Upper lobe of left lung (tissue), 6 donors: ENCODE measurements at places on chromosomes 16 and 17.

DNA sequence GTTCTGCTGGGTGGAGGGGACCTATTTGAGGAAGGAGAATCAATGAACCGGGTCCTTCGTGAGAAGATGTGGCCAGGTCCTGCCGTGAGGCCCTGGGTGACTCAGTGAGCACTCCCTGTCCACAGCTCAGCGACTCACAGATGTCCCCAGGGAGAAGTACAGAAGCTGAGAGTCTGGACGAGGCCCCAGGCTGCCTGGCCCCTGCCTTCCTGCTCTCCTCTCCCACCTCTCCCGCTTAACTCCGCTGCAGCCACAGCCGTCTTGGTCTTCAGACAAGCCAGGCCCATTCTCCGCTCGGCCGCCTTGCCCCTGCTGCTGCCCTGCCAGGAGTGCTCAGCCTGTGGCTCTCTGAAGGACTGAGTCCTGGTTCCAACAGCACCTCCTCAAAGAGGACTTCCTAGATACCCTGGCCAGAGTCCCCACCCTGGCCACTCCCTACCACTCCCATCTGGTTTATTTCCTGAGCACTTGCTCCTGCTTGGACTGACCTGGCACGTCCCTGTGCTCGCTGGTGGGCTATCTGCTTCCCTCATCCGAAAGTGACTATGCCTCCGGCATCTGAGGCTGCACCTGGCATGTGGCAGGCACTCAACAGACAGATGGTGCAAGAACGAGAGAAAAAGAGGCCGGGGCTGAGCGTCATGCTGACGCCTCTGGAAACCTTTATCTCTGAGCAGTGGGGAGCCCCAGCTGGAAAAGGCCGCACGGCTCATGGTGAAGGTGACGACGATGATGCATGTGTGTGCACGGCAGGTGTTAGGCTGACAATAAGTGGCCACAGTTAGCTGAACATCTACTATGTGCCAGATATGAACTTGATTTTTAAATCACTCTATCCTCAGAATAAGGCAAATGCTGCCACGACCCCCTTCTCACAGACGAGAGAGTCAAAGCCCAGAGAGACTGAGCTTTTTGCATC lies 9.2 kb upstream of the TNFRSF13B start:
- DNase-seq = no peak

DNA sequence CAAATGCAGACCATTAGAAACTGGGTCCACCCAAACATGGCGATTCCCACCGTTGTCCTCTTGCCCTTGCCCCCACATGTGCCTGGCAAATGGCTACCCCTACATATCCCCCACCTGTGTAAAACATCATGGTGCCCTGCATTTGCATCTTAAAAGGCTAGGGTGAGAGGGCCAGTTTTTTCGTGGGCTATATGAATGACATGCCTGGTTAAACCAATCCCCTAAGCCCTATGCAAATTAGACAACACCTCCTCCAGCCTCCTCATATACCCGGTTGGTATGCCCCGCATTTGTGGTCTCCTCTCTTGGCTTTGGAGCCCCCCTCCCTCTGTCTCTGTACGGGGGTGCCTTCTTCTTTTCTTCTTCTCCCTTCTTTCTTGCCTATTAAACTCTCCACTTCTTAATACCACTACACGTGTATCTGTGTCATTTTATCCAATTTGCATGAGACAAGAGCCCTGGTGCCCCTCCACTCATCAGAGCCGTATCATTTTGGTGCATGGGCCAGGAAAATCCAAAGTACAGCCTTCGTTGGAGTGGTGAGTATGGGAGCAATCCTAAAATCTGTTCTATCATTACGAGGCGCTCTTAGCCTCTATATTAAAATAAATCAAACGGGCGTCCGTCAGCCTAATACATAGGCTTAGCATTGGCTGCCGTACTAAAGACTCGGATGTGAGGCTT lies 30.1 kb downstream of the QPRT start:
- no peak for DNase-seq

- no peak for DNase-seq
These were observed 101.6 kb downstream of the RAB11FIP4 start for GRCh38 chr17:31492880-31493655.

DNA sequence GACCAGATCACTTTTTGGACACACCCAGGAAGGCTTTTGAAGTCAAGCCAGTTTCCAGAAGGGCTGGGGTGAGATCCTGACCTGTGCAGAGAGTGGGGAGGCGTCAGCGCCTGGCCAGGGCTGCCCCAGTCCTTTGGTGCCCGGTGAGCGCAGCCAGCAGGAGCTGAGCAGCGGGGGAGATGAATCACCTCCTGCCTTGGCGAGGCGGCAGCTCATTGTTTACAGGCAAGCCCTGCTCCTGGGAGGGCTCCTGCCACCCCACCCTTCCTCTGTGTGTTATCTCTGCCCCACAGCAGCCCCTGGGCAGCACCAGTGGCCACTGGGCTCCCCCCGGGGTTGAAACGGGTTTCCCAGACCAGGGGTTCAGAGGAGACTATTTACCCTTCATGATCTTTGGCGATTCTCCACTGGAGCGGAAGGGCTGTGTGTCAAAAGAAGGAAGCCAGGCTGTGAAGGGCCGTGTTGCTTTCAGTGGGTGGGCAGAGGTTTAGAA lies 14.1 kb upstream of the ITGB4 start:
- peak; percentile 55 for DNase-seq

DNA sequence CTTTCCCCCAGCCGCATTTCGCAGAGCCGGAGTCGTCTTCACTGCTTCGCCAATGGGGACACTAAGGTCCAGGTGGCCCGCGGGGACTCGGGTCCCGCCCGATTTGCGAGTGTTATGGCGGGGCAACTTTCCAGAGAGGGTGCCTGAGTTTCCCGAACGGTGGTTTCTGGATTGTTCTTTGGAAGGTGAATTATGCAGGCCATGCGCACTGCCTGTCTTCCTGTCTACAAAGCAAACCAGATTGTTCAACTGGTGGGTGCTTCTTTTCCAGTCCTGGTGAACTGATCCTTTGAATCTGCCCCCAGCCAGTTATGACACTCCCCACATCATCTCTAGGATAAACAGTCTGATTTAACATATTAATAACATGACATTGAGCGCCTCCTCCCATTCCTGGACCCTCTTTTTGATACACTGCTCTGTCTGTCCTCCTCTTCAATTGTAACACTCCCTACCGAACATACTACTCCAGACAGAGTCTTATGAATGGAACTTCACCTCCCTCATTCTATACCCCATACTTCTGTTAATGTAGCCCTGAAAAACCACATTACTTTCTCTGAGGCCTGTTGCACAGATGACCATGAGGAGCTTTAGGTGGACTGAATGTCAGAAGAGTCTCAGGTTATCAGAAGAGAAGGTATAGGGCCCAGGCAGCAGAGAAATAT lies 159.0 kb downstream of the RAB11FIP4 start:
- DNase-seq = no peak

GRCh38 chr17:48003417-48004151 lies 32.7 kb downstream of the CDK5RAP3 start:
- no peak for DNase-seq

- DNase-seq = no peak
These were observed 383.0 kb downstream of the CPPED1 start for GRCh38 chr16:12420661-12421209.

DNA sequence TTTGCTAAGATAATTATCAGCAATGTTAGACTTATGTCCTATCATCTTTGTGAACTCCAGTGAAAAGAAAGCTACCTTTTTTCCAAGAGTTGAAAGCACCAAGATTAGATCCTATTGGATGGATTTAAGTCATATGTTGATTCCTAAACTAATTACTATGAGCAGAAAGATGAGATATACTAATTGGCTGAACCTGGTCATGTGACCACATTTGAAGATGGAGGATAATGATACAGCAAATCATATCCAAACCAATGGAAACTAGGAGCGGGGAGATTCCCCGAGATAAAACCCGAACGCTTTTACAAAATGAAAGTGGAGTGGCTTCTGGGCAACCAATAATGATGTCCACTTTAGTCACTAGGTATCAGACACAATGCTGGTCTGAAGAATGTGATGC lies 1060.2 kb upstream of the EEF2KMT start:
- no peak for DNase-seq

- no peak for DNase-seq
These were observed 22.6 kb upstream of the FAM20A start for GRCh38 chr17:68623811-68624210.

DNA sequence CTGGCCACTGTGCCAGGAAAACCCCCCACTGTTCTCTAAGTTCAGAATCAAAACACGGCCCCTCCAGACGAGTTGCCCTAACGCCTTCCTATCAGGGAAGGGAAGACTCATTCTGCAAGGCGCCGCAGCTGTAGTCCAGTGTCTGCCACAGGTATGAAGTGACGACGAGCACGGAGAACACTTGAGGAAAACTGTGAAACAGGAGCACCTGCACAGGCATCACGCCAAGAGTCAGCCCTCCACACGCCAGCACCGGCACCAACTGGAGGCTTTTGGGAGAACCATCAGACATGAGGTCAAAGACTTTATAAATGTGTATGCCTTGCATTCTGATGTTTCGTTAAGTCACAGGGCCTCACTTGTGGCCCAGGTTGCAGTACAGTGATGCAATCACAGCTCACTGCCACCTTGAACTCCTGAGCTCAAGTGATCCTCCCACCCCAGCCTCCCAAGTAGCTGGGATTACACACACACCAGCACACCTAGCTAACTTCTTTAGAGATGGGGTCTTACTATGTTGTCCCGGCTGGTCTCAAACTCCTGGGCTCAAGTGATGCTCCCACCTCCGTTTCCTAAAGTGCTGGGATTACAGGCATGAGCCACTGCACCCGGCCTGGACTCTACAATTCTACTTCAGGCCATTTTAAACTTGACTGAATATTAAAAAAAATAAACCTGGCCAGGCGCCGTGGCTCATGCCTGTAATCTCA lies 22.9 kb downstream of the KLHDC4 start:
- DNase-seq = no peak

DNA sequence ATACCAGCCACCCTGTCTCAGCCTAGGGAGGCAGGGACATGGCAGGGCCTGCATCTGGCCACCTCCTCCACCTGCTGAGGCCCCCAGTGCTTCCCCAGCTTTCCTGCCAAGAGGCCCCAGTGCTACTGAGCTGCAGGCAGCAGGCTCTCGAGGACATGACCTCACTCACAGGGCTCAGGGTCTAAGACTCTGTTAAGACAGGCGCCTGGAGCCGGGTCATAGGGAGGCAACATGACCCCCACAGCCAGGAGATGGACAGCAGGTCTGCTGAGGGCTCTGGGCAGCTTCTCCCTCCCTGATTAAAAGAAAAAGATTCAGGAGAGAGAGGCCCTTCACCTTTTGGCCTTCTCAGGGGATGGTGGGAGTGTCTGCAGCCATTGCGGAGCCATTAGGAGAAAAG lies 23.2 kb upstream of the FASN start:
- DNase-seq = no peak

GRCh38 chr16:10551881-10552280 lies 28.5 kb downstream of the EMP2 start:
- no peak for DNase-seq

GRCh38 chr17:8966926-8967325 lies 1.4 kb upstream of the PIK3R5 start:
- DNase-seq = no peak

GRCh38 chr17:49498029-49498615 lies 3.0 kb downstream of the NGFR start:
- DNase-seq = no peak

- no peak for DNase-seq
These were observed 21.7 kb upstream of the SMURF2 start for GRCh38 chr17:64683796-64684195.

- no peak for DNase-seq
These were observed 29.9 kb downstream of the PIK3R6 start for GRCh38 chr17:8837563-8838075.

DNA sequence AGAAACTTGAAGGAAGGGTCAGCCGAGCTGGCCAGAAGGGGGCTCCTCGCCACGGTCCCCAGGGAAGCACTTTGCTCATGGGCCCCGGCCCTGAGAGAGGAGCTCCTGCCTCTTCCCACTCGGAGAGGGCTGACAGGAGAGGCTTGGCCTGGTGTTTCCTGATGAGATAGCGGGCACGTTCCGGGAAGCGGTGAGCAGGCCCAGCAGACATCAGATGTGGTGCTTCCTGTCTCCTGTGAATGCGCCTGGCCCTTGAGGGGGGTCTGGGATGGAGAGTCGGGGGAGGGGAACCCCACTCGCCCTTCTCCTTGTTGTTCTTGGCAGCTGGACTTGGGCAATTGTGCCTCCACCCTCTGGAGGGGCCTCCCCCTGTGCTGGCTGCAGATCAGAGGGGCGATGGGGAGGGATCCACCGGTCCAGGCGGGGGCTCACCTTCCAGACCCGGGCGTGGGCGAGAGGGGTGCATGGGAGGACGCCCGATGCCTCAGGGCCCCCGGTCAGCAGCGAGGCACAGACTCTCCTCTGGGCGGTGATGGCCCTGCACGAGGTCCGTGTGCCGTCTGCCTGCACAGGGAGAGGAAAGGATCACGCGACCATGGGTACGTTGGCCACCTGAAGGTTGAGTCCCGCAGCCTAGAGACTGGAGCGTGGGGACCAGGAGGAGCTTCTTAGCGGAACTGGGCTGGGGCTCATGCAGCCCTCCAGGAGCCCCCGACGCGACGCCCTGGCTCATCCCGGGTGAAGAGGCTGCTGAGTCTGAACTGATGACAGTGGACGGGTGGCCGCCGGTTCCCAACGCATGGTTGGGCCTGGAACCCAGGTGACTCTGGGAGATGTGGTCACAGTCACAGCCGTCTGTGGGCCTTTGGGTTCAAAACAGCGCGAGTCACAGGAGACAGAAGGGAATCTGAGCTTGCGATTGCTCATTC lies 25.4 kb downstream of the METRNL start:
- no peak for DNase-seq

- peak; percentile 50 for DNase-seq
These were observed 8.8 kb downstream of the FAAP100 start for GRCh38 chr17:81543339-81543675.

DNA sequence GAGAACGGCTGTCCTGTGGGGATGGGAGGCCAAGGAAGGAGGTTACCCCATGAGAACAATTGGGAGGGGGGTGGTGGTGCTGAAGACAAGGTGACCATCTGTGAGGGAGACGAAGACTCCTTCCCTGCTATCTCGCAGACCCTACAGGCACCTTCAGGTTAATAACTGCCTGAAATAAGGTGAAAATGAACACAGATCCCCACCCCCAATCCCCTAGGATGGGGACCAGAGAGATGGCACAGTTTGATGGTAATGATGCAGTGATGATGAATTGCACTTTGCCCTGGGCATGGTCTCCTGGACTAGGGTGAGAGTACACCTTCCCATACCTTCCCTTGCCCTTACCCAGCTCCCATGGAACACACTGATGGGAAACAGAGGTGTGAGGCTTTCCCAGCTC lies 1.4 kb upstream of the NAE1 start:
- DNase-seq = no peak

- no peak for DNase-seq
These were observed 74.1 kb upstream of the NKD1 start for GRCh38 chr16:50474138-50474537.

DNA sequence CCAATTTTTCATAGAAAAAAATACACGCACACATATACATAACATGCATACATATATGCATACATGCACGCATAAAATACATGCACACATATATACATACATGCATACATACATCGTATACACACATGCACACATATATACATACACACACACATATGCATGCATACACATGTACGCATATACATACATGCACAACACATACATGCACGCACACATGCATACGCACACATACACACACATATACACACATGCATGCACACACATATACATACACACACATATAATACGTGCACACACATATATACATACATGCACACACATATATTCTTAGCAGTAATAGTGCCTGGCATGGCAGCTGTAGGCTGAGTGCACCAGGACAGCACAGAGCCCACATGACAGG lies 24.9 kb downstream of the USP36 start:
- no peak for DNase-seq
